H9 (cell line): ENCODE measurements at places on chromosomes 1 and 21. TPM values are rescaled to one million over a fixed set of nuclear protein-coding genes. Genes with fewer than 3 reads are reported as not detected.

The OR2T2 gene
- total RNA-seq = not detected in 2 replicates

The TAL1 gene
- total RNA-seq = 0.04 TPM in 1 of 2 replicates, not detected in the other

DNA sequence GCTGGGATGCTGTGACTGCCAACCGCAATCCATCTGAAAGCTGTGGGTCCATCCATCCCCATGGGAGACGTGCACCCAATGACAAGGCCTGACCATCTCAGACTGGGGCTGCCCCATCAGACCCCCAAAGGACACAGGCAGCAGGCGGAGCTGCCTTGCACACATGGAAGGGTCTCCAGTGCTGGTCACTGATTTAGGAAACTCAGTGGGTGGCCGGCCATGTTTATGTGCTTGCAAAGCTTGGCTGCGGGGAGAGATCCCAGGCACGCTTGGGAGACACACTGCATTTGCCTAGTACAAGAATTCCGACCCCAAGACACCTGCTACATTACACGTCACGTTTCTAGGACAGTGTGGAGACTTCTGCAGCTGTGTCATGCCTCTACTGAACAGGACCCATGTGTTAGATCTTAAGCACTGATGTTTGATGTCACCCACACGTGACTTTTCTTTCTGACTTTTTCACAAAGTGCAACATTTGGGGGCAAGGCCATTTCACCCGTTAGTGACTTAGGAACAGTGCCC is 181.4 kb downstream of the CLIC6 start:
- no peak for DNase-seq

The FMOD gene
- total RNA-seq = not detected in 2 replicates

DNA sequence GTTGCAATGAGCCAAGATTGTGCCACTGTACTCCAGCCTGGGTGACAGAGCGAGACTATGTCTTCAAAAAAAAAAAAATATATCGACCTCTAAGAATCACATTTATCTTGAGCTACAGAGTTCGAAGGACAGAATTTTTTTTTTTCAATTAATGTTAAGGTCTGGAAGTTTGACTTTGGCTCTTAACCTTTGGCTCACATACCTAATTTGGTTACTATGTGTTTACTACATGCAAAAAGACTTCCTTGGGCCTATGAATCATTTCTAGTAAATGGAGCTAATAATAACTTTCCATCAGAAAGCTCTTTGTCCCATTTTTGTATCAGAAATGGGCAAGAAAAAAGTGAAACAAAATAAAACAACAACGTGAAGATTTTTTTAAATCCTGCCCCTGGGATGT is 351.2 kb downstream of the SMYD3 start:
- DNase-seq = no peak

- DNase-seq = no peak
These were observed 290.5 kb downstream of the OMA1 start for GRCh38 chr1:58256041-58256440.

DNA sequence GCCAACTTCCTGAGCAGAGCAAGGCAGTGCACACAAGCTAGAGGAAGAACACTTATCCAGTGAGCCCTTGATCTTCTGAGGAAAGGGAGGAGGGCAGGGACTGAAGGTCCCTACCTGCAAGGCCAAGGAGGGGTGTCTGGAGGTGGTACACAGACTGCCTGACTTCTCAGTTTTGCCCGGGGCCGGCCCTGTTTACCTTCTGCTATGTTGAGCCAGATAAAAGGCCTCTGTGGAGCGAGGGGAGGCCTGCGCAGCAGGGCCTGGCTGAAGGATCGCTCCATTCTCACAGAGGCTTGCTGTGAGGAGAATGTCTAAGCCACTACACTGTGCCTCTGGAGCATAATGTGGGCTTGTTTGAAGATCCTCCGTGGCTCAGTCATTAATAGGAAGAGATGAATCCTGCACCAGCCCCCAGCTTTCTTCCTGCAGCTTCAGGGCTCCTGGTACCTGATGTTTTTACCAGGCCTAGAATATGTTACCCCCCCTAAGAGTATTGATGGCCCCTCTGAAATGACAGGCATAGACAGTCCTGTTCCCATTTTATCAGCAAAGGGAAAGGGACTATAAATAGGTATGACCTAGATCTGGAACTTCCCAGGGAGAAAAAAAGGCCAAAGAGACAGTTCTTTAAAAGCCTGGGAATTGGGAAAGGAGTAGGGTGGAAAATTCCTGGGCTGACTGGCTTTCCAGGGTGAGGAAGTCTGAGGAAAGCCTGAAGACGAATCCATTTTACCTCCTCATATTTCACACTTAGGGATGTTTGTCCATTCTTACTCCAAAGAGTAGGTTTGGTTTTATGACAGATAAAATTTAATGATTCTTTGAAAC is 4.7 kb downstream of the POGK start:
- DNase-seq = no peak

The PRKAA2 gene
- 3.9 and 4.0 TPM in 2 replicates for total RNA-seq

GRCh38 chr21:35005560-35006224 is 43.4 kb downstream of the RUNX1 start:
- DNase-seq = no peak

The JAM2 gene
- total RNA-seq = 2.0 and 2.6 TPM in 2 replicates

DNA sequence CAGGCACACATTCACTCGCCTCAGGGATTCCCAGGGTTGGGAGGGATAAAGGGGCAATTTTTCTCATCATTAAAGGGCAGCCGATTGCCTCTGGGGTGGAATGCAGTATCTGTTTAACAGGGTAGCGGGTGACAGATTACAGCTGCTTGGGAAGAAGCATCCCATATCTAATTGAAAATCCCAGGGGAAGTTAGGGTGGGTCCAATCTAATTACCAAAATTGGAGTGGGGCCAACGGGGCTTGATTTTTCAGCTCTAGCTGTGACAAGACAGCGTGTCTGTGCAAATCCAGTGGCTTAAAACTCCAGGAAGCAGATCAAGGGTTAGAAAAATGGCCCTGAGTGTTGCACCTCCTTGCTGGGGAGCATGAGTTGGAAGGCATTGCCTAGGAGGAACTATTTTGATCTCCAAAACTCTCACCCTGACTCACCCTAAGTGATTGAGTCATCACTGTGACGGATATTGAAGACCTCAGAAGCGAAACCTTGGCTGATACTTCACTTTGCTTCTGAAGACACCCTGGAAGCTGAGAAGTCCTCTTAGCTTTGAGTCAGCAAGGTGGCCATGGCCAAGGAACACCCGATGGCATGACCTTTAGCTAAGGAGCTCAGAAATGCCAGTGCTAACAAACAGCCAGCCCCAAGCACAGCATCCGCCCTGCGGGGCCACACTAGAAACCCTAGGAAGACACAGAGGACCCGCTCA is 46.0 kb downstream of the GRHL3 start:
- no peak for DNase-seq

The TNFRSF9 gene
- total RNA-seq = not detected in 2 replicates

The HSPG2 gene
- total RNA-seq = 80.8 and 90.0 TPM in 2 replicates

GRCh38 chr1:172662464-172663109 is 3.7 kb downstream of the FASLG start:
- no peak for DNase-seq

DNA sequence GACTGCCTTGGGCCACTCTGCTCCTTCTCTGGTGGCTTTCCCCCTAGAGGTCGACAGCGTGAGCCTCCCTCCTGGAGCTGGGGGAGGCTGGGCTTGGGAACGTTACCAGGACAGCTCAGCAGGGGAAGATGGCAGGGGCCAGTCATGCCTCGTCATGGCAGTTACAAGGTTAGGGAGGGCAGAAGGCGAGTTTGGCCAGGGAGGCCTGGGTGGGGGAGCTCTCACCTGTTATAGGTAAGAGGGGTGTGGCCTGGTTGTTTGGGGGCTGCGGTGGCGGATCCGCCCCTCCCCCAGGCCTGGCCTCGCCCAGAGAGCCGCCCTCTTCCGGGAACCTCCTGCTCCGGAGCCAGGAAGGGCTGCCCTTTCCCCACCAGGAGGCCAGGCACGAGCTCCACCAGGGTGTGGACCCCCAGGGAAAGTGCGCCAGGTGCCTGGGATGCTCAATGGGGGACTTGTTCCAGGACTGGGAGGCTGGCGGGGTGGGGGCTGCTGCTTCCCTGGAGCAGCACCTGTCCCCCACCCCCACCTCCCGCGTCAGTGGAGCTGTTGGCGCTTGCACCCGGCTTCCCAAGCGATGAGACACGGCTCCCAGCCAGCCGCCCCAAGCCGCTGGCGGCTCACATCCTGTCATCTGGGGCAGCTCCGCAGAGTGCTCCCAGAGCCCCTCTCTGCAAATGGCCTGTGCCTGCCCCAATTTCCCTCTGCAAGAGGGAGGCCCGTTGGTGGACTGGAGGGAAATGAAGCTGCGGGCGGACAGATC is 23.6 kb upstream of the PKP1 start:
- peak; percentile 89 for DNase-seq

DNA sequence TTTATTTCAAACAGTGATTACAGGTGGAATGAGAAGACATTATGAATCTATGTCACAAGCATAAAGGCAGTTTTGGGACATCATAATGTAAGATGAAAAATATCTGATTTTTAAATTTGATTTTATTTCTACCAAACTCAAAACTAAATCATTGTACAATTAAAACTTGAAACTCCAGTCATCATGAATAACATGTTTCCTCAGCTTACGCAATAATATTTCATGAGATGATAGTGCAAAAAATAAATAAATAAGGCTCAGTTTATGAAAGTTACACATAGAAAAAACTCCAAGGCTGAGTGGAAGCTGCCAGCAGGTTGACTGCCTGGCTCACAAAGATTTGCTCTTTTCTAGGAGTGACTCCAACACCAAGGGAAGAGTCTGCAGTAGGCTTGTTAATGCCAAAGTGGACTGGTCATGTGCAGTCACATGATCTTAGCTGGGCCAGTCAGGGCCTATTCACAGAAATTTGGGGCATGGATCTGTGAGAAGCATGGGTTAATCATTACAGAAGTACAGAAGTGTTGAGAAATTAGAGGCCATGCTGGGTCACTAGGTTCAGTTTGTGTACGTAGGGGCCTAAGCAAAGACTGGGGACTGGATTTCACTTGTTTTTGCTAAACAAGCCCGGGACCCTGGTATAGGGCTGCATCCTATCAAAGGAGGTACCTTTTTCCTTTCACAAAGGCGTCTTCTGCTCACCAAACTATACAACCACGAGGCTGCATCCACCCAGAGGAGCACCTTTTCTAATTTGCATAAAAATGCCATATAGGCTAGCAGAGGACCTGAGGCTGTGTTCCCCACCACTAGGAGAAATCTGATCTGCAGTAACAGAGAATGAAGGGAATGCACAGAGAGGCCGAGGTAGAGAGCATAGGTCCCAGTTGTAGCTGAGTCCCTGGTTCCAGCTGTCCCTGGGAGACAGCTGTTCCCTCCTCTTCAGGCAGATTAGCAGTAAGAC is 4.9 kb upstream of the ABCA4 start:
- peak; percentile 47 for DNase-seq

- DNase-seq = peak; percentile 35
These were observed 17.0 kb upstream of the LRRC8C start for GRCh38 chr1:89615676-89616598.

GRCh38 chr1:167221126-167221737 is 546 bp downstream of the POU2F1 start:
- peak; percentile 48 for DNase-seq
